Fibroblast of villous mesenchyme (primary cell): ENCODE measurements at places on chromosomes 11 and 22.

DNA sequence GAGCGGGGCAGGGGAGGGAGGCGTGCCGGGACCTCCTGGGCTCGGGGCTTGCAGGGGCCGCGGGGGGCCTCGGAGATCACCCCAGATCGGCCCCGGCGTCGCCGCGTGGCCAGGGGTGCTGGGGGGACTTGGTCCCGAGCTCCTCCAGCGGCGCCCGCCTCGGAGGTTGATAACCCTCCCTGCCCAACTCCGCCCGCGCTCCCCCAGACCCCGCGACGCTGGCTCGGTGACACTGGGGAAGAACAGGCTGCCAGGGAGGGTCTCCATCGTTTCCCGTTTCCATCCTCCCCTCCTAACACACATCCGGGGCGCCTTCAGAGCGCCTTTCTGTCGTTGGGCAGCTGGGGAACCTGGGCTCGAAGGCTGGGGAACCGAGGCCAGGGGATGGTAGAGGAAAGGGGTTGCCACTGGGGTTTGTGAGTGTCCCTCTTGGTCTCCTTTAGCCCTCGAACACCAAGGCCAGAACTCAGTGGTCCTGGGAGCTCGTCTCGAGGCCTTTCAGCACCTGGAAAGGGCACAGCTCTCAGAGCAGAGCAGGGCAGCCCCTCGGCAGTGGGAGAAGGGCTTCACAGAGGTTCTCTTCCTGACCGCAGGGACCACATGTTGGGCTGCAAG is 431 bp downstream of the SLC37A2 start:
- DNase-seq, result no peak

GRCh38 chr11:68436985-68437926 is 23.3 kb upstream of the PPP6R3 start:
- DNase-seq, result peak; percentile 61

DNA sequence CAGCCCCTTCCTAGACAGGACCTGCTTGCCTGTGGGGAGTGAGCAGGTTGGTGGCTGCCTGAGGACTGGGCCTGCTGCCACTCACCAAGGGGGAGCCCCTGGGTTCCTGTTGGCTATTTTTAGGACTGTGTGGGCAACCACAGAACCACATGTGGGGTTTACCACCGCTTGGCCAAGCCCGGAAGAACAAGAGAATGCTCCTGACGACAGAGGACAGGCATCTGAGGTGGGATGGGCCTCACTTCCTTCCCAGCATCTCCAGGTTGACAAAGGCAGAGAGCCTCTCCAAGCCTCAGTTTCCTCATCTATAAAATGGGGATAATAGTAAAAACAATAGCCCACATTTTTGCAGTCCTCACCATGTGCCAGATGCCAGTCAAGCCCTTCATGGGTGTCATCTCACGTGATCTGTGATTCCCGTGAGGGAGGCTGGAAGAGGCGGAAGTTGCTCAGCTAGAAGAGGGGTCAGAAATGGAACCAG is 43.6 kb downstream of the LRRC32 start:
- DNase-seq, result peak; percentile 41

DNA sequence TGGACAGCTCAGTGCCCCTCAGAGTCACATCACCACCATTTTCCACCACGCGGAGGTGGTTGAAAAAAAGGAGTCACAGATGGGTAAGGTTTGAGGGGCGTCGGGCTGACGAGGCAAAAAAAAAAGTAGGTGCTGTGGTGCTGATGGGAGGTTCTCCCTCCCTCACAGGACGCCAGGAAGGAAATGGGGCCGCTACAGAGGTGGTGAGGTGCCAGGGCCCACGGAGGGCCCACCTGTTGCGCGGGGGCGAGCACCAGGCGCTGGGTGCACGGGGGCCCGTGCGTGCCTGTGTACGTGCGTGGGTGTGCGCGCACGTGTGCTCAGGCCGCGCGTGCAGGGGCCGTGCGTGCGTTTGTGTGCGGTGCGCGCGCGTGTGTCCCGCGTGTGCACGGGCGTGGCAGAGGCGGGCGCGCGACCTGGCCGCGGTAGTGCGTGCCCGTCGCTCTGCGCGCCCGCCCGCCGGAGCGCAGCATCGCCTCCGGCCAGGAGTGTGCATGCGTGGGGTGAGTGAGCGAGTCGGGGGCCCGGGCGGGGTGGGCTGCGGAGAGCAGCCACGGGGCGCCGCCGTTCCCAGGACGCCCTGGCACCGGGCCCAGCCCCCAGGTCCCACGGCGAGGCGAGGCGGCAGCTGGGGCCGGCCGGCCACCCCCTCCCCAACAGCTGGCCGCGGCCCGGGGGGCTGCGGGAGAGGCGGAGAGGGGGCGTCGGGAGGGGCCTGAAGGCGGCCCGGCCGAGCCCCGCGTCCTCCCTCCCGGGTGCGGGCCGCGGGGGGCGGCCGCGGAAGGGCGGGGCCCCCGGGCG is 2.8 kb downstream of the PDGFB start:
- no peak for DNase-seq

DNA sequence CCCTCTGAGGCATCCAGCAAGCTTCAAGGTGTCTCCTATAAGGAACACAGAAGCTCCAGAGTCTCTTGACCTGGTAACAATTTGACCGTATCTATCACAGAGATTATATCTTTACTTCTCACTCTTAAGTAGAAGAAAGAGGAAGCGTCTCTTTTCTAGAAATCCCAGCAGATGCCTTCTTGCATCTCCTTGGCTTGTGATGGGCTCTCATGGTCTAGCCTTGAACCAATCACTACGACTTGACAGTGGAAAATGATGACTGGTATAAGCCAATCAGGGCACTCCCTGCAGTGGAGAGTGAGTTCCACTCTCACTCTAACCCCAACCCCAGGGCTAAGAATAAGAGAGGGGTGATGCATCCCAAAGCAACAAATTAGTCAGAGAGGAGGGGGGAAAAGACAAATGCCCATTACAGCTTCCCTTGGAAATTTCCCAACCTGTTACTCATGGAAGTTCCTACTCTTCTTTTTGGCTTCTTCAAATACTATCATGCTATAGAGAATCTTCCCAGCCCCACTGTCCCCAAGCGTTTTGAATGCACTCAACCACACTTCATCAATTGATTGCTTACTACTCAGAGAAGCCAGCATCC is 293.5 kb downstream of the MN1 start:
- DNase-seq, result no peak

DNA sequence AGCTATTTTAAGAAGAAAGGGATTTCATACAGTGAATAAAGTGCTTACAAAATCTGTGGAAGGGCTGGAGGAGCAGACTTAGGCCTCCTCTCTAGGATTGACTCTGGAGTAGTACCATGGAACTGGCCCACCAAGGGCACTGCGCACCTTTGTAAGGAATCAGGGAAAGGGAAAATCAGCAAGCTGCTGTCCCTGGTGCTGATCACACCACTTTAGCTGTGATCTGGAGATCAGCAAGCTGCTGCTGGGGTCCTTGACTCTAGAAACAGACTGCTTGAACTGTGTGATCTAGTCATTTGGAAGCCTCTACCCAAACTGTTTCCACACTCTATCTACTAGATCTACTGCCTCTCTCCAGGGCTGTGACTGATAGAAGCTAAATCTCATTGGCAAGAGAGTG is 18.4 kb upstream of the TECTA start:
- DNase-seq, result no peak

- DNase-seq, result peak; percentile 49
These were observed 72.9 kb upstream of the ANO1 start for GRCh38 chr11:70005107-70005818.

DNA sequence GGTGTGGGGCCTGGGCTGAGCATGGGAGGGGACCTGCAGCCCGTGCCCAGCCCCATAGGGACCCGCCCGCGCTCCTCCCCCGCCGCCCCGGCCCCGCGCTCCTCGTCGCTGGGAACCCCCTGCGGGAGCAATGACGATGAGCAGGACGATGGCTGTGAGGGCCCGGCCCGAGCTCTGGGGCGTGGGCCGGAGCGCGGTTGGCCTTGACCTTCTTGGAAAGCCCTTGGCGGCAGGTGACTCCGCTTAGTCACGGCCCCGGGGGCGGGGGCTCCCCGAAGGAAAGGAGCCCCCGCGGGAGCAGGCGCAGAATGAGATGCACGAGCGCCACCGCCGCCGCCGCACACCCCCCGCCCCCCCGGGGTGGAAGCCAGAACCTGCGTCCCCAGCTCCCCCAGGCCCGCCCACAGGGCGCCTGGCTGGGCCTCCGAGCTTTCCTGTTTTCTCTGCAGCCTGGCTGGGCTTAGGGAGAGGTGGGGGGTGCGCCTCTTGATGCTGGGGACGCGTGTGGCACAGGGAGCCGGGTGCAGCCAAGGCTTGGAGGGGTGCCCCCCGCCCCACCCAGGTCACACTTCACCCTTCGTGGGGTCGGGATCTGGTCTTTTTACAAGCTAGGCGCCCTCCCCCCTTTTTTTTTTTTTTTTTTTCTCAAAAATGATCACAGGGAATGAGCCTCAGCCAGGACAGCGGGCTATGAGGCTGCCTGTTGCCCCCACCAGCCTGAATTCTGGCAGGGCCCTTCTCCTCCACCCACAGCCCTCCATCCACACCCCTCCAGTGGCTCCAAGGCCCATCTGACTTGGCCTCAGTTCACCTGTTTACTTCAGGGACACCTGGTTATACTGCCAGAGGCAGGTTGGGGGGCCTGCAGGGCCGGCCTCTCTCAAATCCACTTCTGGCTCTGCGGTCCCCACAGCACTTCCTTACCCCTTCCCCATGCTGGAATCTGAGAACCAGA is 17.9 kb downstream of the CRELD2 start:
- DNase-seq, result peak; percentile 91

- no peak for DNase-seq
These were observed 3.3 kb upstream of the HEPN1 start for GRCh38 chr11:124915541-124916369.

GRCh38 chr11:45554230-45554967 is 111.0 kb downstream of the CHST1 start:
- no peak for DNase-seq

DNA sequence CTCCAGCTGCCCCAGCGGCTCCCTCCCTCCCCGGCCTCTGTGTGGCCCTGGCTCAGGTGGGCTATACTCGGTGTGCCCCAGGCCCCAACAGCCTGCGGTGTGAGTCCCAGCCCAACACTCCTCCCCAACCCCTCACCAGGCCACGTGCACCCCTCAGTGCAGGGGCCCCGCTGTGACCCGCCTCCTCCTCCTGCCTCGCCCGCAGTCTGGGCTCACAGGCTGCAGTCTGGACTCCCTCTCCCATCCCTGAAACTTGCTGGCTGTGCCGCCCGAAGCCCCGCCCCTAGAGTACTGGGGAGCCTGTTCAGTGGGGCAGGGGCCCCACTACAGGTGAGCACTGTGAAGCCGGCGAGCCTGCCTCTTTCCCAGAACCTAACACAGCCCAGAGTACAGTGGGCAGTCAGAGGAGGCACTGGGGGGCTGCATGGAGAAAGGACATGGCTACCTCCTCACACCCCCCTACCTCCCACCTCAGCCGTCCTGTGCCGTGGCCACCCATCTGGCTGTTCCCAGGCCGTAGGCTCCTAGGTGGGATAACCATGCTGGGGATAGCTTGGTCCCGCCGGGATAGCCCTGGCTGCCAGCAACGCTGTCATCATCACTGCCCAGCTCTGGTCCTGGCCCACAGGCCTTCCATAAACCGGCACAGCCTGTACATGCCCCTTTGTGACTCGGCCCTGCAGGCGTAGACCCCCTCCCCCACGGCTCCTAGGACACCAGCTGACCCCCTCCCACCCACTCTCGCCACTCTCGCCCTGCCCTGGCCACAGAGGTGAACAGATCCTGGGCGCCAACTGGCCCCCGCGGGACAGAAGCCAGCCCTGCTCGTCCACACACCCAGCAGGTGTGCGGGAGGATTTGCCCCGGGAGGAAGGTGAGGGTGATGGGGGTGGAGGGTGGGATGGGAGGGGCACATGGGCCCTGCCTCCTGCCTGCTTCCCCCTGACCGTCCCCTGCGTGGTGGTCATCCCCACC is 29.7 kb downstream of the CELSR1 start:
- no peak for DNase-seq

GRCh38 chr11:117921456-117921855 is 7.7 kb downstream of the TMPRSS13 start:
- DNase-seq, result no peak

DNA sequence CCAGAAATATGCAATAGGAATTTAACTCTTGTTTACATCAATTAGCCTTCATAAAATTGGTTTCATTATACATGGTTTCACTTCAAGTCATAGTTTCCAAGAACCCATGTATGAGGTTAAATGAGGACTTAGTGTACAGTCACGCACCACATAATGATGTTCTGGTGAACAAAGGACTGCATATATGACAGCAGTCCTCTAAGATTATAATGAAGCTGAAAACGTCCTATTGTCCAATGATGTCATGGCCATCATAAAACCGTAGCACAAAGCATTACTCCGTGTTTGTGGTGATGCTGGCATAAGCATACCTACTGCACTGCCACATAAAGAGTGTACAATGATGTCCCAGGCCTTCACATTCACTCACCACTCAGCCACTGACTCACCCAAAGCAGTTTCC is 31.1 kb downstream of the SMCO4 start:
- no peak for DNase-seq

GRCh38 chr11:86990515-86990914 is 35.3 kb upstream of the FZD4 start:
- peak; percentile 50 for DNase-seq

DNA sequence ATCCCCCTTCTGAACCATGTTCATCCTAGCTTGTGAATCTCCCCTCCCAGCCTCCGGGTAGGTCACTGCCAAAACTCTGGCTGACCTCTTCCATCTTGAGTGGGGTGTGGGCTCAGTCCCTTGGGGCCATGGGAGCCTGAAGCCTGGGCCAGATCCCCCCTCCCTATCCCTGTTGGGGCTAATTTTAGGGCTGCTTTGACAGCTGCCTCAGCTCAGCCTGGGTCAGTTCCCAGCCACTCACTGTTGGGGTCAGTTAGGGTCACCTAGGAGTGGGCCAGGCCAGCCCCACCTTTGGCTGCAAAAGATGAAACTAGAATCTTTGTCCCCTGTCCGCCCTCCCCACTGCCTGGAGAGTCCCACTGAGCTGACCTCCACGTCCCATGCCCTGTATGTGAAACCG is 29.8 kb upstream of the P2RY2 start:
- no peak for DNase-seq

GRCh38 chr22:45413368-45414211 is at the start of the genes RIBC2 and SMC1B:
RIBC2 (plus strand) TSS chr22:45413693; CDS start chr22:45413887, 194 bp downstream.
SMC1B (minus strand) TSS chr22:45413599; CDS start chr22:45413567, 32 bp downstream.
- DNase-seq, result peak; percentile 75
